ENCODE measurements at places on chromosomes 13 and 19.

DNA sequence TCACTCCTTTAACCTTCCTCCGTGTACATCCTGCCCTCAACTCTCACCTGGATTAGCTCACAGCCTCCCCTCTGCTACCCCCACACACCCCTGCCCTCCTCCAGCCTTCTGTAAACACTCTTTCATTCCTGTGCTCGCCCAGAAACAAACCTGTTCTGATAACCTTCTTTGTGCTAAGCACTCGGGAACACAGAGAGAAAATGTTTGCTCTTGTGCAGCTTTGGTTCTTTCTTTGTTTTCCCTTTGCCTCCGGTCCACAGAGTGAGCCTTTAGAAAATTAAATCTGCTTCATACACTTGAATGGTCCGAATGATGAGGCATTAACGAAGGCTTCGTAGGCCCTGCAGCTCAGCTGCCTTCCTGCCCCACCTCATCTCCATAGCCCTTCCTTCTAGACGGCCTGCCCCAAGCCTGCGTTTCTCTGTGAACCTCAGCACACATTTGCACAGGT, 6.6 kb upstream of the ZDHHC20 start:
- DNase-seq = no peak

DNA sequence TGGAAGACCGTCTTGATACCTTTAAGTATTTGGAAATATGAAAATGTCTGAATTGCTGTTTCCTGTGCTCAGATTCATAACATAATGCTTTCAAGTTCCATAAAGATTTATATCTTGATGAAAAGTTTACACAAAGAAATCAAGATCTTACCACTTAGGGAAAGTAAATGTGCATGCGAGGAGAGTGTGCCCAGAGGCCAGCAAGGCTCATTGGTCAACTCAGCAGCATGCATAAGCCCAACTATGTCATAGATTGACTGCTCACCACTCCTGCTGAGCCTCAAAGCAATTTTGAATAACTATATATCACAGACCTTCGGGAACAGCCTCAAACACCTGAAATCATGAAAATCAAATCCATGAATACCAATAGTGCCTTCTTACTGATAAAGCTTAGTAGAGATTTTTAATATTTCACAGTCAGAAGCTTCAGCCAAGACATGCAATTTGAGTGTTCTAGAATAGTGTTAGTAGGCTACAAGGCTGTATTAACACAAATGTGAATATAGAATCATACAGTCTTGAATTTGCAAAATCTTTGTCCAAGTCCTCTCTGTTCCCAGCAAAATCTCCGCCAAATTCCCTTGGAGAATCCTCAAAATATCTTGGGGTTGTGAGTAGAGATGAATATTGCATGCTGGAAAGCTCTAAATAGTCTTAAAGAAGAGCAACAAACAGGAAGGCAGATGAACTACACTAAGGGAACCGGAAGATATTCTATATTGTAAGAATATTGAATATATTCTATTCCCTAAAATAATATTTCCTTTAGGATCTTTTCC, 124.1 kb downstream of the DCLK1 start:
- no peak for DNase-seq

GRCh38 chr13:32456591-32456990, 28.7 kb upstream of the N4BP2L1 start:
- DNase-seq = no peak

GRCh38 chr19:52343548-52343947, 7.5 kb downstream of the ZNF610 start:
- peak; percentile 15 for DNase-seq

GRCh38 chr13:21458451-21458812, 671 bp downstream of the ZDHHC20 start:
- DNase-seq = peak; percentile 29

GRCh38 chr13:35964863-35965180, 166.4 kb downstream of the DCLK1 start:
- DNase-seq = no peak

DNA sequence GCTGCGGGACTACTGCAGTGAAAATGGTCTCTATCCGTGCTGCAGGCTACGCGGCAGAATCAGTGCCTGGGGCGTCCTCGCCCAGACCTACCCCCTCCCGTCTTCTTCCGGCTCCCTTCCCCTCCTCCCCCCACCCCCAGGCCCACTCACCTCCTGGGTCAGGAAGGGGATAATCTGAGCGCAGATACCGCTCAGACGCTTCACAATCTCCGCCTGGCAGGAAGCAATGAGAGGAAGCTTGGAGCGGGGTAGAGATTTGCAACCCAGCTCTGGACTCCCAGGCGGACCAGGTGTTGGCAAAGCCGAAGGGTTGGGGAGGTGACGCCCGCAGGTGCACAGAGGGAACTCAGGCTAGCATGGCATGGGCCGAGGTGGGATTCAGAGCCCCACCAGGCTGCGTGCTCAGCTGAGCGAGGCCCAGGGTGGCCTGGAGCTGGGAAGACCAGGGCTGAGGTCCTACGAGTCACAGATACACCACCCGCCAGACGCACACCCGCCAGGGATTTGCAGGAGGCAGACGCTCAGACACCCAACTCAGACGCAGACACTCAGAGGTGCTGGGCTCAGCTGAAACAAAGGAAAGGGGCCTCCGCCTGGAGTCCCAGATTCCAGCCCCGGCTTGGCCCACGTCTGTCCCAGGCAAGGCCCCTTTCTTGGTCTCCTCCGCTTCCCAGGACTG, 4.1 kb downstream of the TLE2 start:
- no peak for DNase-seq

GRCh38 chr13:102872131-102872530, 26.3 kb downstream of the ERCC5 start:
- DNase-seq = no peak

- no peak for DNase-seq
Measured at GRCh38 chr19:33363476-33363875, 10.0 kb upstream of the CEBPG start.

DNA sequence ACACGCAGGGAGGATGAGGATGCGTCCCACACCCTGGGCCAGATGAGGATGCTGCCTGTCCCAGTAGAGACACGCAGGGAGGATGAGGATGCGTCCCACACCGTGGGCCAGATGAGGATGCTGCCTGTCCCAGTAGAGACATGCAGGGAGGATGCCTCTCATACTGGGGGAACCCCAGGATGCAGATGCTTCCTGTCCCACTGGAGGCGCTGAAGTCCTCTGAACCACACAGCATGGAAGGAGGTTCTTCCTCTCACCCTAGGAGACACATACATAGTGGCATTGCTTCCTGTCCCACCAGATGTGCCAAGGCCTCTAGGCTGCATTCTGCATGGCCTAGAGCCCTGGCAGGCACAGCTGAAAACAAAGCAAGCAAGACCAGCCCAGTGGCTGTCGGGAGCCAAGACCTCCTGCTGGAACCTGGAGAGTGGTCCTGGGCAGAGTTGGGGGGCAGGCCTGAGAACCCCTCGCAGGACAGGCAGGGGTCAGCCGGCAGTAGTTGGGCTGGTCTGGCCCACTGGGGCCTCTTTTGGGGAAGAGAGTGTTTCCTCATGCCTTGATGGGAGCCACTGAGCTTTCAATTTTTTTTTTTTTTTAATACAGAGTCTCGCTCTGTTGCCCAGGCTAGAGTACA, 4.3 kb downstream of the HPN start:
- peak; percentile 42 for DNase-seq

DNA sequence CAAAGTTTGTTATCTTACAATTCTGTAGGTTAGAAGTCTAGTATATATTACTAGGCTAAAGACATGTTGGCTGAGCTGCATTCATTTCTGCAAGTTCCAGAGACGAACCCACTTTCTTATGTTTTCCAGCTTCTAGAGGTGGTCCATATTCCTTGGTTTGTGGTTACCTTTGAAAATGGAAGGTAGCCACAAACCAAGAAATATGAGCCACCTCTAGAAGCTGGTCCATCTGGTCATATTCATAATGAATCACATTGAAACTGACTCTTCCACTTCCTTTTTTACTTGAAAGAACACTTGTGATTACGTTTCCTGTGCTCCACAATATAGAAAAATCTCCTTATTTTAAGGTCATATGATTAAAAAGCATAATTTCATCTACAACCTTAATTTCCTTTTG, 943.0 kb upstream of the PCDH9 start:
- no peak for DNase-seq

DNA sequence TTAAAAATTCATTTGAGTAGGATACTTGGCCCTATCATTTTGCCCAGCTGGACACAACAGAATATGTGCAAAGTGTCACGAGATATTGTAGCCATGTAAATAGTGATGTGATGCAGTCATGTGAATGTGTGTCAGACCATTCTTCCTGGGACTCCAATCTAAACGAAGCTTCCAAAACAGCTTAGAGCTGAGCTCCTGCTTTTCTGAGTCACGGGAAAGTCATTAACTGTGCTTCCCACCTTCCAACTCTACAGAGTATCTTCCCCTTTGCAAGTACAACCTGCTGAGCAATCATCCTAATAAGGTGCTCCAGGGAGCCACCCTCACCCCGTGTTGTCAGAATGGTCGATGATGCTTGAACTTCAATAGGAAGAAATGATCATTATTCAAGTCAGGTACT, 294.7 kb downstream of the MYO16 start:
- DNase-seq = no peak

DNA sequence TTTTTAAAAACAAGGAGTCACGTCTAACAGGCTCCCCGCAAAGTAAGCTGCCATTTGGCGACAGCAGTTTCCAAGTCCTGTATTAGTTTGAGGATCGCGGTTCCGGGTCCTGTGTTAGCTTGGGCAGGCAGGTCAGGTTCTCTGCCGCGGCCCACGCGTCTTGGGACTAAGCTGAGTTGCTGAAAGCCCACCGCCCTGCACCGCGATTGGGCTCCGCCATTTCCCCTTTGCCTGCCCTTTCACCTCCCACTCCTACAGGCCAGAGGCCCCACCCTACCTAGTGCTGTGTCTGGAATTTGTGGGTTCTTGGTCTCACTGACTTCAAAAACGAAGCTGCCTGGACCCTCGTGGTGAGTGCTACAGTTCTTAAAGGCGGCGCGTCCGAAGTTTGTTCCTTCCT, 6.8 kb downstream of the PARP4 start:
- DNase-seq = no peak

DNA sequence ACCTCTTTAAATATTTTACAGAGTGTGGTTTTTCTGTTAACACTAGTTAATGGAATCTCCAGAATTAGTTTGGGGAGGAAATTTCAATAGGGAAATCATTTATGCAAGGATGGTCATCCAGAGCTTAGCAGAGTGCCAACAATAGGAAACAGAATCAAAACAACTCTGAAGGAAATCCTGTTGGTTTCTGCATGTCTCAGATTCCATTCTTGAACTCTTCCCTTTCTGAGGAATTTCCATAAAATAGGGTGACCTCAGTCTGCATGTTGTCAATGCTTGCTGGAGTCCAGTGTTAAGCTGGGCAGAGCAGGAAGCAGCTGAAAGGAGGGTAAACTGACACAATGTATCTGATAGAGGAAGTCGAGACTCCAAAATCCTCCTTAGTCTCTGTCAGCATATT, 16.9 kb downstream of the CBY2 start:
- DNase-seq = no peak

GRCh38 chr13:20995245-20995838, 66.0 kb downstream of the LATS2 start:
- no peak for DNase-seq

GRCh38 chr19:48683349-48683748, 10.5 kb upstream of the NTN5 start:
- peak; percentile 82 for DNase-seq

- DNase-seq = no peak
Measured at GRCh38 chr13:45105895-45106294, 14.4 kb upstream of the GTF2F2 start.

DNA sequence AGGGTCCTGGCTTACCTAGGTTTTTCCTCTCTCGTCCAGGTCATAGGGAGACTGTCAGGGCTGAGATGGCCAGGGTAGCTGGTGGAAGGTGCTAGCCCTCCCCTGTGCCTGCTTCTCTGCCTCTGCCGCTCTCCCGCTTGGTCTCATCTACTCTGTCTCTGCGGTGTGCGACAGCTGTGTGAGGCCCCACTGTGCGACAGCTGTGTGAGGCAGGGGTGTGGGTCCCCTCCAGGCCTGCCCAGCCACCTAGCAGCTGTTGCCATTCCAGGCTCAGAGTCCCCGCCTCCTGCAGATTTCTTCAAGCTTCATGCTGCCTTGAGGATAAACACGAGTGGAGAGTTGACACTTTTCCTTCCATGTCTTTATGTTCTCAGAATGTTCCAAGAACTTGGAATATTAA, 53.0 kb downstream of the ARHGEF7 start:
- DNase-seq = no peak

DNA sequence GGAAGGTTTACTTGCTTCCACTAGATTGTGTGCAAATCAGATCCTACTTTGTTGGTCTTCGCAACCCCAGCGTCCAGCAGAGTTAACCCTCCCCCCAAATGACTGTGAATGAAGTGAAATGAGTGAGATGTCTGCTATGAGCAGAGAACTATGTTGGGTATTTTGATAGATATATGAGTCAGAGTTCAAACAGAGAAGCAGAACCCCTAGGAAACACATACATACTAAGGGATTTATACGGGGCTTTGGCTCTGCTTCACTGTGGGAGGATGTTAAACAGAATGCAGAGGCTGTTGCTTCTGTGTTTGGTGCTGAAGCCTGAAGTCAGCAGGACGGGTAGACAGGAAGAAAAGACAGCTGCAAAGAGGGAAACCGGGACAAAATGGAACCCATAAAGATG, 197.0 kb downstream of the MZT1 start:
- no peak for DNase-seq

GRCh38 chr13:98368019-98368418, 190.9 kb upstream of the RNF113B start:
- DNase-seq = no peak

GRCh38 chr13:43522788-43523187, 264.0 kb downstream of the ENOX1 start:
- DNase-seq = no peak

- DNase-seq = no peak
Measured at GRCh38 chr19:844546-844971, 3.8 kb downstream of the PRTN3 start.

DNA sequence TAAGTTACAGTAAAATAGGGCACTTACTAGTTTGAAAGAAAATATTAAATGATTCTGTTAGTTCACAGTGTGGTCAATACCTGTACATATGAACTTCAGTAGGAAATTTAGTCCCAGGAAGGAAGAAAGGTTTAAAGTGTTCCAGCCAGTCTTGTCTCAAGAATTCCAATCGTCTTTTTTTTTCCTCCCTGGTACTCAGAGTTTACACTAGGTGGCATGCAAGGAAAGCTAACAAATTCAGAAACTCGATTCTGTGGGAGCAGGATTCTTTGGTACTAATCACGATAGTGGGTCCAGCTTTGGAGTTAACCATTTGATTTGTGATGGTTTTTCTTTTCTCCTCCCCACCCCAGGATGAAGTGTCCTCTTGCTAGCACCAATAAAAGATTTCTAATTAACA, 43.6 kb downstream of the POLR1D start:
- no peak for DNase-seq

GRCh38 chr19:4891066-4891465, 11.6 kb downstream of the ARRDC5 start:
- no peak for DNase-seq

DNA sequence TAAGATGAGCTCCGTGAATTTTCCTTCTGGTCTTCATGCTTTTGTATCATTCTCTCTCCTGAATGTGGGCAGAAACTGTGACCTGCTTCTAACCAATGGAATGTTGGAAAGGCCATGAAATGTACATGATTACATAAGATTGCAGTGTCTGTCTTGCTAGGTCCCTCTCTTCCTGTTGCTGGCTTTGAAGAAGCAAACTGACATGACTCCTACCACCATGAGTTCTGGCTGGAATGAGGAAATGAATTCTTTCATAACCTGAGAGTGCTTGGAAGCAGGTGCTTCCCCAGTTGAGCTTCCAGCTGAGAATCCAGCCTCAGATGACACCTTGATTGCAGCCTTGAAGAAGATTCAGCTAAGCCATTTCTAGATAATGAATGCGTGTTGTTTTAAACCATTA, 275.0 kb upstream of the MIR17HG start:
- DNase-seq = no peak

GRCh38 chr13:37403776-37404527, 194.6 kb downstream of the POSTN start:
- DNase-seq = no peak
